ENCODE measurements at places on chromosomes 12 and 14.

DNA sequence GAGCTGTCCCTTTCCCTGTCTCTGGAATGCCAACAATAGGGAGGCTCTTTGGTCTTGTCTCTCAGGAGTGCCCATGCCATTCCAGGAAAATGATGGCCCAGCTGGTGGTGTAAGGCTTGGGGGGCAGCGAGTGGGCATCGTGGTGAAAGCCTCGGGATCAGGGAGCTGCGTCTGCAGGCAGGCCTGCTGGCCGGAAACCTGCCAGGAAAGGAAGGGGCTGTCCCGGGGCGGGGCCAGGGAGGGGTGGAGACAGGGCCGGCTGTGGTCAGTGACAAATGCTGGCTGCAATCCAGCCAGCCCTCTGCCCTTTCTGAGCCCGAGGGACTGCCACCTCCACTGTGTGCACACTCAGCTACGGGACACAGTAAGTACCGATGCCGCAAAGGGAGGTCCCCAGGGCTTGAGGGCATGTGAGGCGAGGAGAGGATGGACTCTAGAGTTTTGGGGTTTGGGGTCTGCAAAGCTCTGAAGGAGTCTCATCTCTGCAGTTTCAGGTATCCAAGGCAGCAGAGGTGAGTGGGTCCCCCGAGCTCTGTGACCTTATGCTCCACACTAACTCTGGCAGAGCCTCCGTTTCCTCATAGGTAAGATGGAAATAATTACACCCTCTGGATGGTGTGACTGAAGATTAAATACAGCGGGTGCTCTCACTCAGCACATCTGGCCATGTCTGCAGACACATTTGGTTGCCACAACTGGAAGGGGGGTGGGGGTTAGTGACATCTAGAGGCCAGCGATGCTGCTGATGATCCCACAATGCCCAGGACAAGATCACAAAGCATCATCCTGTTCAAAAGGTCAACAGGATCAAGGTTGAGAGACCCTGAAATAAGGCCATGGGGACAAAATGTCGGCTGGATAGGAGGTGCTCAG lies at the start of gene SERPINA5:
Gene SERPINA5, plus strand, starts transcription at position 300 of the 873 bp plus-strand sequence. CDS start 5,937 bp downstream, outside the sequence.
- no peak for DNase-seq

GRCh38 chr12:14982991-14983390 lies 10.1 kb downstream of the PDE6H start:
- peak; percentile 66 for DNase-seq

GRCh38 chr12:43206396-43206795 lies 345.6 kb downstream of the ADAMTS20 start:
- DNase-seq: no peak

DNA sequence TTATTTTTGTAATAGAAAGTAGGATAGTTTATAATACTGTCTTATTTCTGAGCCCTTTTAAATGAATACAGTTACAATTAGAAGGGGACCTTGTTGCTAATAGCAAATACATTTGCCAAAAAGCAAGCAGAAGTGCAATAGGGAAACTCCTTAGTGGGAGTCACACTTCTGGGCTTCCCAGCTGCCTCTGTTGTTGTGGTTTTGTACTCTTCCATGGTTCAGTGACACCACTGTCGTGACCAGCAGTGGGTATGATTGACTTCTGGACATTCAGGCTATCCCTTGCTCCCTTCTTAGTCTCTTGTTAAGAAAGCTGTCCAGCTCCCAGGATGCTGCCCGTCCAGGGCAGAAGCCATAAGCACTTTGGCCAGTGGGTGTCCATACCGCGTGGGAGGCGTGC lies 22.6 kb downstream of the TCTN1 start:
- DNase-seq: peak; percentile 11

GRCh38 chr14:79693935-79694334 lies 517.4 kb downstream of the DIO2 start:
- DNase-seq: no peak

- no peak for DNase-seq
Observed at GRCh38 chr12:15880721-15881120, 1.5 kb upstream of the STRAP start.

GRCh38 chr12:108514468-108514972 lies 557 bp upstream of the FICD start:
- DNase-seq: no peak

- DNase-seq: no peak
Observed at GRCh38 chr14:63130531-63130930, 73.7 kb upstream of the RHOJ start.

GRCh38 chr14:68684466-68685418 lies 108.1 kb downstream of the ZFP36L1 start:
- DNase-seq: no peak

- DNase-seq: no peak
Observed at GRCh38 chr12:5407034-5407856, 24.7 kb upstream of the NTF3 start.

GRCh38 chr12:47648056-47648579 lies 57.7 kb downstream of the RPAP3 start:
- no peak for DNase-seq

DNA sequence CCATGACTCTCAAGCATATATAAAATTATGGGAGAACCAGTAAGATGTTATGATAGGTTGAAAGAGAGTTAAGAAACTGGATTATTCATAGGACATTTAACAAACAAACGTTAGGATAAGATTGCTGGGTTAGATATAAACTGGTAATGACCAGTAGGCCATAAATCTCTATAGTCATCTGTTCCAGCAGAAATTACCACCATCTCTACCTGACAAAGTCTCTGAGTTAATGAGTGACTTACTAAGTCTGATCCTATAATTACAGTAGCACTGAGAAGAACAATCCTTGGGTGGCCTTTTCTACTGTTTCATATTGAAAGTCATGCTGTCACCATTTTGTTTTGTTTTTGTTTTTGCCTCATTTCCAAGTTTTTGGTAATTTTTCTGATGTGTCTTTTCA lies 136.9 kb upstream of the CNOT2 start:
- DNase-seq: no peak

DNA sequence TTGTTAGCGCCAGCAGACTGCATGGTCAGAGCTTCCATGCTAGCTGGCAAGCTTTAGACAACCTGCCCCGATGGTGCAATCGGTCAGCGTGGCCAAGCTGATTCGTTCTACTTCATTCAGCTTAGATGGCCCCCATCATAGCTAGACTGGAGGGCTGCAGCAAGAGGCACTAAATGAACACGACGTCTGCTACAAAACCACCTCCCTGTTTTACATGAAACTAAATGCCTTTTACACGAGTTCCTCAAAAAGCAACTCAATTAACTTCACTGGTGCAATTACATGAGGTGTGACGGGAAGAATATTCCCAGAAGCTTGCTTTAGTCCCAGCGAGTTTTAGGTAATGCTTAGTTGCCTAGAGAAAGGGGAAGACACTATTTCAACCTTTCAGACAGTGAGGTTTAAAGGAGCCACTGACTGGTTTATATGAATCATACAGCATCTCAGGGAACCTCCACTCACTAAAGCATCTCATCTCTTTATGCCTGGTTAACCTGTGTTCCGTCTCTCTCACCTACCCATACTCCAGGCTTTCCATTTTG lies 8.4 kb downstream of the NIN start:
- DNase-seq: peak; percentile 29

- no peak for DNase-seq
Observed at GRCh38 chr12:6765048-6765633, 1.0 kb upstream of the PTMS start.

DNA sequence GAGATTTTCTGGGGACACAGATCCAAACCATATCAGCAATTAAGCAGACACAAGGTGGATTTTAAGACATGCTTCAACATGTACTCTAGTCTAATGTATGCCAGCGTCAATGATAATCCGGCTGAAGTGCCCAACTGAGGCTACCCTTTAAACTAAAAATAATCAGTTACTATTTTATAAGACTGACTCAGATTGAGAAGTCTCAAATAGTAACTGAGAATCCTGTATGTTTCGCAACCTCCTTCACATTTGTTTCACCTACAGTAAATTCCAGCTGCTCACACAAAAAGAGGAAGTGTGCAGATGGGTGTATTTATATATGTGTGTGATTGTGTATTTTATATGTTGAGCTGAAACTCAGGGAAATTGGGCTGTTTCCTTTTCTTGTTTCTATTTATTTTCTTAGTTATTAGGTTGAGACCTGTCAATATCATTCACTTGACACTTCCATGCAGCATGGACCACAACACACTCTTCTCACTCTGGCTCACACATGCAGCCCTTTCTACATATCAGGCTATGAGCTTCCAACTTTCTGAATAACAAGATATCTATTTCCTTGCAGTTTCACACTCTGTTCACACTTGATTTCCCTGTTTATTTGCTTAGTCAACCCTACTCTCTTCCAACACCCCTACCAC lies 1224.9 kb upstream of the TMEM132C start:
- no peak for DNase-seq

- peak; percentile 68 for DNase-seq
Observed at GRCh38 chr14:33959692-33960151, 8.8 kb upstream of the EGLN3 start.

- DNase-seq: no peak
Observed at GRCh38 chr12:128864516-128865186, 11.4 kb downstream of the GLT1D1 start.

GRCh38 chr12:77299910-77300669 lies 234.7 kb upstream of the E2F7 start:
- DNase-seq: no peak

- no peak for DNase-seq
Observed at GRCh38 chr14:26522967-26523366, 74.9 kb downstream of the NOVA1 start.

- peak; percentile 6 for DNase-seq
Observed at GRCh38 chr12:109461049-109461845, 15.9 kb downstream of the KCTD10 start.

- no peak for DNase-seq
Observed at GRCh38 chr12:48175613-48176416, 7.6 kb upstream of the CCDC184 start.

- DNase-seq: peak; percentile 13
Observed at GRCh38 chr14:69877492-69877891, 1.7 kb upstream of the SMOC1 start.

DNA sequence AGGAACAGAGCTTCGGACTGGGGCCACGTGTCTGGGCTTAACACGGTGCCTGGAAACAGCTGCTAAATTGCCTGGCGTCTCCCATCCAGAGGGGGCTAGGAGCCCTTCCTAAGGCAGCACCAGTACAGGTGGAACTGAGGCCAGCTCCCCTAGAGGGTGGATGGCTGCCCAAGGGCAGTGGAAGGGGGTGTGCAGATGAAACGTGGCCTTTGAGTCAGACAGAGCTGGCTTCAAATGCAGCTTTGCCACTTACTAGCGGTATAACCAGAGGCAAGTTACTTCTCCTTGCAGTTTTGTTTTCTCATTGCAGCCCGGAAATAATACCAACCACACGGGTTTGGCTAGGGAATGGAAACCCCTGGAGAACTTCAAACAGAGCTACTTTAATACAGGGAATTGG lies 59.3 kb upstream of the SLC24A4 start:
- DNase-seq: peak; percentile 70

GRCh38 chr14:105091054-105091516 lies 25.9 kb upstream of the GPR132 start:
- DNase-seq: no peak

- no peak for DNase-seq
Observed at GRCh38 chr14:38309522-38310277, 53.8 kb upstream of the CLEC14A start.

GRCh38 chr12:64691795-64692583 lies 67.2 kb downstream of the GNS start:
- DNase-seq: no peak

DNA sequence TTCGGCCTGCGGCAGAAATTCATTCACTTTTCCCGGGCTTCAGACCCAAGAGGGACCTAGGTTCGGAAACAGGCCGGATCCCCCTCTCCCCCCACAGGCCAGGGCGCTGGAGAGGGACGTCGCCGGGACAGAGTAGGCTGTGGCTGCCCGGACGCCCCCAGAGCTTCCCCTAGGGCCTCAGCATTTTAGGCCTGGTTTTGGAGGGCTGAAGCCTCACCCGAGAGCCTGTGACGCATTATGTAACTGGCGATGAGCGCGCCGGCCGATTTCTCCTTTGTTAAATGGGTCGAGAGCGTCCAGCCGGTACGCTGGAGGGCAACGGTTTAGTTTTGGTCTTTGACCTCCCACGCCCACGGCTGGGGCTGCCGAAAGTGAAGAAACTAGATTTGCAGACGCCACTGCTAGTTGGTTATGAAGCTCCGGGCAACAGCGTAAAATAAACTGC lies 657 bp downstream of the PEBP1 start:
- DNase-seq: peak; percentile 22

DNA sequence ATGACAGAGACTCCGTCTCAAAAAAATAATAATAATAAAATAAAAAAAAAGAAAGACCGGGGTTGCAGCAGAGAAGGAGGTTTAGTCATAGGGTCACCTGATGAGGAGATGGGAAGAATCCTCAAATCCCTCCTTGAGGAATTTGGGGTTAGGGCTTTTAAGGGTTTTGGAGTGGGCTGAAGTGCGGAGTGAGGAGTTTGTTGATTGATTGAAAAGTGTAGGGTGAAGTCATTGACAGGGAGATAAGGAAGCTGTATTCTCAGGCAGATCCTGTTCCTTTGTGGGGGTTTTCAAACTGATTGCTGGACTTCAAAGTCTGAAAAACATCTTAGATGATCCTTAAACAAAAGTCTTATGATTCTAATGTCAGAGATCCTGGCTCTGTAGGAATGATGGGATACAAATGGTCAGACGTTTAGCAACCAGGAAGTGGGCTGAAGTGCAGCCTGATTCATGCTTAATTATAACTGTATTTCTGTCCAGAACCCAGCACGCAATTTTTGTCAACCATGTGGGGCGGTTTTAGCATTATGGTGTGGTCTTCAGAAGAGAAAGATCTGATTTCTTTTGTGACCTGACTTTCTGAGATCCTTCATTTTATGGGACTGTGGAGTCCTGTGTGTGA lies 16.0 kb downstream of the FNTB start:
- no peak for DNase-seq

GRCh38 chr14:42222924-42223471 lies 616.3 kb downstream of the LRFN5 start:
- DNase-seq: peak; percentile 23
